ENCODE measurements at places on chromosomes 3 and 15.

DNA sequence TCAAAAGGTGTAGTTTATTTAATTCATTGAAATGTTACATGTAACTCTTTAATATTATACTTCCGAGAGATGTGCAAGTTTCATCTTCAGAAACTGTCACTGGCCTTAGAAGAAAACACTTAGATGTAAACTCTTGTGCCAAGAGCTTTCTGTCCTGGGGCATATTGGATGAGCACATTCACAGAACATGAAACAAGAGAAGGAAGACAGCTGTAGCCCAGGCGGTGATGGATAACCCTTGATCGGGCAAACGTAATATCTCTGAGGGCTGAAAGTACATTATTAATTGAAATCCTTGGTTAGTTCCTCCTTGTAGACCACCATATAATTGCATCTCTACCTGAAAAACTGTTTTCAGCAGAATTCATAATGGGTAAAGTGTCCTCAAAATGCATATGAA is 67.4 kb downstream of the MECOM start:
- no peak for DNase-seq

- no peak for DNase-seq
Measured at GRCh38 chr15:74841891-74842373, 1.0 kb downstream of the ULK3 start.

GRCh38 chr3:154168998-154169795 is 48.0 kb downstream of the ARHGEF26 start:
- DNase-seq = no peak

GRCh38 chr3:116038968-116039650 is 406.2 kb downstream of the LSAMP start:
- DNase-seq = no peak

DNA sequence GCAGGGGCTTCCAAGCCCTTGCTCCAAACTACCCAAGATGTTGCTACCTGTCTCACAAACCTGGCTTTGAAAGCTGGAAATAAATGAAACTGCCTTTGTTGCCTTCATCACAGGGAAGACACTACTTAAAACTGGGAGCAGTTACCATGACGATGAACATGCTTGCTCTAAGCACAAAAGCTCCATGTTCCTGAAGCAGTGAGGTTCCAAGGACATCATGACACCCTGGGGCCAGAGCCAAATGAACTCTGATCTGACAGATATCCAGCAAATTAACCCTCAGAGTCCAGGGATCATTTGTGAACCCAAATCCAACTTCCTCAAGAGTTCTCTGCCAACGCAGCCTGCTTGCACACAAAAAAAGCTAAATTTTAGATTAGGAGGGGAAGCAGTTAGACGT is 10.7 kb downstream of the TRAIP start:
- DNase-seq = no peak

DNA sequence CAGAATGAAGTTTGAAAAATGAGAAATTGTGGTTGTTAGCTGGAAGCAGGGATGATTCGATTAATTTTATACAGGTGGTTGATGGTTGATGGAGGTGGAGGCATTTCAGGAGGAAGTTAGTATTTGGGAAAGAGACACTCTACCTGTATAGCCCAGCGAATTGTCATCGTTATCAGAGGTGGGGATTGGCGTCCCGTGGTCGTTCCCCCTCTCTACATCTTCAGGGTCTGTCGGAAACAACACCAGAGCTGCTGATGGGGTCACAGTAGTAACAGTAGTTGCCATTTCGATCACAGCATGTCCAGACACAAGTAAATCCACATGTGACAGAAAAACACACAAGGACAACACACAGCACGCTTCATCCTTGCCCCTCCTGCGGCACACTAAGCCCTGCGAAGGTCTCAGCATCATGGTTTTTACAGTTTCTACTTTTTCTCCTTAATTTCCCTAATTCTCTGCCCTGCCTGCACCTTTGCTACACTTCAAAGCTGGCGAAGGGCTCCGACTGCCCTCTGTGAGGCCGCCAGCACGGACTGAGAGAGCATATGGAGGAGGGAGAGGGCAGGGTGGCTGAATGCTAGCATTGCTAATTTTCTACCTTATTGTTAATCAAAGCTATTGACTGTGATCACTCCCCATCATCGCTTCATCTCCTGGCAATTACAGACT is 642.3 kb downstream of the ROBO1 start:
- no peak for DNase-seq

DNA sequence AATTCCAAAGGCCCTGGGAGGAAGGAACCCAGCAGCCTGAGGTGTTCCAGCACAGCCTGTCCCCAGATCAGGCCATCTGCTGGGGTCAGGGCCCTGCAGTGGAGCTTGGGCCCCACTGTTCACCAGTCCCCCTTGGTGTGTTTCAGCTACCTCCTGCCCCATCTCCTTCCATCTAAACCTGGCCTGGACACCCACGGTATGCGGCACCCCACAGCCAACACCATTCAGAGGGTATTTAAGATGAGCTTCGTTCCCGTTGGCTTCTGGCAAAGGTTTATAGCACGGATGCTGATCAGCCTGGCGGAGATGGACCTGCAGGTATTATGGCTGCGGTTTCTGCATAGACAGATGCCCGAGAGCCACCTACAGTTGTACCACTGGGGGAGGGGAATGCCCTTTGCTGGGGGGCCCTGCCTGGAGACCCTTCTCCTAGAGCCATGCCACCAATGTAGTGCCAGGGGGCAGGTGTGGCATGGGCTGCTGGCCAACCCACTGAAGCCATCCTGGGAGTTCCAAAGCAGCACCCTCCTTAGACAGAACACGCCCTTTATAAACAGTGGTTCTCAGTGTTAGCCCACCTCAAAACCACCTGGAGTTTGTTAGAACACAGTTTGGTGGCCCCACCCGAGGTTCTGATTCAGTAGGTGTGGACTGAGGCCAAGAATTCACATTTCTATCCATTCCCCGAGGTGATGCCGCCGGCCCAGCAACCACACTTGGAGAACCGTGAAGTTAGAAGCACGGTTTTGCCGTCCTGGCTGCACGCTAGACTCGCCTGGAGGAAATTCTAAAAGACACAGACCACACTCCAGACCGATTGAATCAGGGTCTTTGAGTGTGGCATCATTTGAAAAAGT is 126.9 kb downstream of the LRRK1 start:
- no peak for DNase-seq

DNA sequence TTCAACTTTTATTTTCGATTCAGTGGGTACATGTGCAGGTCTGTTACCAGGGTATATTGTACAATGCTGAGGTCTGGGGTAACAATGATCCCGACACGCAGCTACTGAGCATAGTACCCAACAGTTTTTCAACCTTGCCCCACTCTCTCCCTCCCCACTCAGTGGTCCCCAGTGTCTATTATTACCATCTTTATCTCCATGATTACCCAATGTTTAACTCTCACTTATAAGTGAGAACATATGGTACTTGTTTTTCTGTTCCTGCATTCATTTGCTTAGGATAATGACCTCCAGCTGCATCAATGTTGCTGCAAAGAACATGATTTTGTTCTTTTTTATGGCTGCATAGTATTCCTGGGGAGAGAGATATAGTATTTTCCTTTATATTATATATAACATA is 75.7 kb upstream of the EPHB3 start:
- no peak for DNase-seq

DNA sequence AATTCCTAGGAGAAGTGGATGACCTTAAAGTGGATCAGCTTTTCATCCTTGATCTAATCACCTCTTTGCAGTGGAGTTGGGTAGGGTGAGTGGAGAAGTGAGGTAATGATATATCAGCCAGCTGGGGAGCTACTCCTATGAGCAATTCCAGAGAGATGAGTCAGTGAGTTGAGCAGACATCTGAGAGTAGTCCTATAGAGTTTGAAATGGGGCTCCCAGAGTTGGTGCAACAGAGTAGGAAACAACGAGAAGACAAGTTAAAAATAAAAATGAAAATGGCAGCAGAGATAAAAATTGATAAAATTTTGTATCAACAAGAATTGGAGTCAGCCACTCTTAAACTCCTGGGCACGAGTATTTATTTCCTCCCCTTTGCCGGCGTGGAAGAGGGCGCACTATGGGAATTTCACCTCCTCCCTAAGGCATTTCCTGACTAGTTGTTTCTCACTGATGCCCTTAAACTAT is 150.8 kb upstream of the DPH6 start:
- no peak for DNase-seq

DNA sequence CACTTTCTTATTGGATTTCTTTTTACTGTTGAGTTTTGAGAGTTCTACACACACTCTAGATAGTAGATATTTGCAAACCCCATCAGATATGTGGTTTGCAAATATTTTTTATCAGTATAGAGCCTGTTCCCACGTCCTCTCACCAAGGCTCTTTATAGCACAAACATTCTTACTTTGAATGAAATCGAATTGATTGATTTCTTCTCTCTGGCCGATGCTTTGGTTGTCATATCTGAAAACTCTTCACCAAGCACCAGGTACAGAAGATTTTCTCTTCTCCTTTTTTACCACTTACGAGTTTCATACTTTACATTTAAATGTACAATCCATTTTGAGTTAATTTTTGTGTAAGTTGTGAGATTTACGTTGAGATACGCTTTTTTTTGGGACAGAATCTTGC is 163.4 kb downstream of the PTPRG start:
- no peak for DNase-seq

GRCh38 chr3:37961622-37962431 is 28.8 kb upstream of the VILL start:
- no peak for DNase-seq

GRCh38 chr3:156161172-156161571 is 40.8 kb downstream of the KCNAB1 start:
- DNase-seq = no peak

DNA sequence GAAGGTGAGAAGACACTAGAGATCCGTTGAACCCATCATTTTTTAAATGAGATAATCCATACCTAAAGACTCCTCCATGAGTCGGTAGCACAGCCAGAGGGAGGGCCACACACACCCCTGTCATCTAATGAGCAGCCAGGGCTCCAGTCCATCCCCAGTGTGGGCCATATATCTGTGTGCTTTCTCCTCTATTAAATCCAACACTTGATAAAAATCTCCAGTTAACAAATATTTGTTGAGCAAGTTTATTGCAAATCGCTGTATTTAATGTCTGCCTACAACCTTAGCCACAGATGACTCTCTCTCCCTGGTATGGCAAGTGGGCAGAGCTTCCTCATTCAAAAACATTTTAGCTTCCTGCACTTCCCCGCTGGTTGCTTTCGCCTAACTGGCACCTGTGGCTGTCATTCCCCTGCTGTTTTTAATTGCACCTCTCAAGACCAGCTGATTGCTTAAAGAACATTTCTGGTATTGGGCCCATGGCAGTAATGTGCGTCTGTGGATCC is 82.8 kb downstream of the SMAD3 start:
- no peak for DNase-seq

DNA sequence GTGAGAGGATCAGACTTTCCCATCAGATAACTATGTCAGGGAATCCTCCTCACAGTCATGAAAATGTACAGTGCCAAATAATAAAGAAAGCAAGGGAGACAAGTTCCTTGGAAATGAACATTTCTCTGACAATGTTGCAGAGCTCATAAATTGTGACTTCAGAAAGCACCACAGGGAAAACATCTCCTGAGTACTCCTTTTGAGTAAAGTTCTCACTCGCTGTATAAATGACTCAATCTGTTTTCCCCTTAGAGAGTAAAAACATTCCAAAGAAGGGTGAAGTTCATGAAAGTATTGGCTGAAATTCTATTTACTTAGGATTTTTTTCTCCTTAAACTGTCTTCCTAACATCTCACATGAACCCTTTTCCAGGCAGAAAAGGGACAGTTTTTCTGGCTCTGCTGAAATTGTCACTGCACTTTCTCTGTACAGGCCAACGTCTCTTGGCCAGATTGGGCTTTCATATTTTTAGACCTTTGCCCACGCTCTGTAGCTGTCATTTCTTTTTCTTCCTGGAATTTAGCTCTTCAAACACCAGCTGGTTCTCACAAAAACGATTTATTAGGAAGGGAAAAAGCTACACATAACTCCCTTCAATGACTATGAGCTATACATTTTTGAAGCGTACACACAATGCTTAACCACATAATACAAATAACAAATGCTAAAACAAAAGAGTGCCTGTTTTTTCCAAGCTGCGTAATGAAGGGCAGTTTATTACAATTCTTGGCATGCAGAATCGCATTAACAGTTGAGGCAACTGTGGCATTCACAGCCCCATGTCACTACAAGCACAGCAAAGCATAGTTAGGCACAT is 216.1 kb downstream of the ATP8B4 start:
- DNase-seq = no peak

DNA sequence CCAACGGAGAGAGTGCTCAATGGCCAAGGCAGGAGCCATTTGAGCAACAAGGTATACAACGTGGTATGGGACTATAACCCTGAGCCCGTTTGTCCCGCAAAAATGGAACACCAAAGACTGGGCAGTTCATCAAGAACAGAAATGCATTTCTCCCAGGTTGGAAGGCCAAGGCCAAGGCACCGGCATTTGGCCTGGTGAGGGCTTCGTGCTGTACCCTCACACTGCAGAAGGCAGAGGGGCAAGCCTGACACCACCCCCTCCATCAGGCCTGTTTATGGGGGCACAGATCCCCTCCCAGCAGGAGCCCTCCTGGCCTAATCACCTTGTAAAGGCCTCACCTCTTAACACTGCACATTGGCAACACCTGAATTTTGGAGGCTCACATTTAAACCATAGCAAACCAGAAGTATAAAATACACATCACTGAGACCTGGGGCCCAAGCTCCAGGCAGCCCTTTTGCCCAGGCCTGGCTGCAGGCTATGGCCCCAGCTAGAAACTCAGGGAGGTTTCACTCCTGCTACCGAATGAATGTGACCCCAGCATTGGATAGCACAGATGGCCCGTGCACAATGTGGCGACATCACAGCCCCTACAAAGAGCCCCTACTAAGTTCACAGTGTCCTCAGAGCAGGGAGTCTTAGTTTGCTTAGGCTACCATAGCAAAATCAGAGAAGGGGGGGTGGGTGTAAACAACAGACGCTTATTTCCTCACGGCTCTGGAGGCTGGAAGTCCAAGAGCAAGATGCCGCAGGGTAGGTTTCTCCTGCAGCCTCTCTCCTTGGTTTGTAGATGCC is 47.1 kb downstream of the KLF15 start:
- DNase-seq = no peak

- no peak for DNase-seq
Measured at GRCh38 chr15:85324202-85324601, 56.2 kb upstream of the AKAP13 start.

GRCh38 chr3:36548712-36549111 is 168.4 kb downstream of the STAC start:
- no peak for DNase-seq

GRCh38 chr15:63185206-63185605 is 4.2 kb upstream of the RAB8B start:
- DNase-seq = no peak

GRCh38 chr15:50953302-50953701 is 44.8 kb downstream of the AP4E1 start:
- DNase-seq = no peak

GRCh38 chr15:88014454-88015160 is 241.9 kb downstream of the NTRK3 start:
- no peak for DNase-seq

- DNase-seq = no peak
Measured at GRCh38 chr3:150905339-150905738, at the start of gene MINDY4B. Gene MINDY4B, minus strand, starts transcription at chr3:150905439. Its CDS starts 0 bp downstream, at chr3:150905439.

- no peak for DNase-seq
Measured at GRCh38 chr15:93121107-93121506, 32.1 kb upstream of the RGMA start.

GRCh38 chr3:135192929-135193328 is 397.9 kb downstream of the EPHB1 start:
- DNase-seq = no peak

GRCh38 chr15:68385240-68385561 is 46.8 kb downstream of the ITGA11 start:
- DNase-seq = no peak

Measured in activated T-helper 9 cell treated with anti-CD3 and anti-CD28 coated beads, Interleukin-2, amount 50 U/mL, for 16 hours (primary cell).